ENCODE measurements at places on chromosomes 3 and 15. TPM values are rescaled to one million over a fixed set of nuclear protein-coding genes. Genes with fewer than 3 reads are reported as not detected.

CILP gene
- 0.05 TPM for total RNA-seq

MAGEF1 gene
- 28.1 TPM for total RNA-seq

PRICKLE2 gene
- total RNA-seq, result 0.17 TPM

PIGZ gene
- total RNA-seq, result 1.1 TPM

RPL39L gene
- 32.0 TPM for total RNA-seq

SOX2 gene
- not detected for total RNA-seq

FRMD5 gene
- 0.60 TPM for total RNA-seq

POPDC2 gene
- total RNA-seq, result 7.2 TPM

CTXN2 gene
- total RNA-seq, result not detected

PLSCR5 gene
- total RNA-seq, result not detected

HTR3E gene
- total RNA-seq, result not detected

GHSR gene
- total RNA-seq, result not detected

KCNMB3 gene
- 0.89 TPM for total RNA-seq

RHOV gene
- total RNA-seq, result 0.14 TPM

COLQ gene
- total RNA-seq, result 2.0 TPM

SLC28A1 gene
- total RNA-seq, result not detected

GCNT3 gene
- not detected for total RNA-seq

PSTPIP1 gene
- 141 TPM for total RNA-seq

PLXND1 gene
- 4.2 TPM for total RNA-seq
